Left lung (tissue), 14 donors: ENCODE measurements at places on chromosomes 6 and 20. TPM values are rescaled to one million over a fixed set of nuclear protein-coding genes. Genes with fewer than 3 reads are reported as not detected.

The SLC4A11 gene
- polyA plus RNA-seq: 1.00 TPM

The HLA-DMA gene
- 9.4 TPM for polyA plus RNA-seq

GRCh38 chr6:81939766-81940165 lies 187.3 kb upstream of the TENT5A start:
- no peak for DNase-seq

- no peak for DNase-seq
Measured at GRCh38 chr6:92849636-92850035, 569.7 kb downstream of the EPHA7 start.

DNA sequence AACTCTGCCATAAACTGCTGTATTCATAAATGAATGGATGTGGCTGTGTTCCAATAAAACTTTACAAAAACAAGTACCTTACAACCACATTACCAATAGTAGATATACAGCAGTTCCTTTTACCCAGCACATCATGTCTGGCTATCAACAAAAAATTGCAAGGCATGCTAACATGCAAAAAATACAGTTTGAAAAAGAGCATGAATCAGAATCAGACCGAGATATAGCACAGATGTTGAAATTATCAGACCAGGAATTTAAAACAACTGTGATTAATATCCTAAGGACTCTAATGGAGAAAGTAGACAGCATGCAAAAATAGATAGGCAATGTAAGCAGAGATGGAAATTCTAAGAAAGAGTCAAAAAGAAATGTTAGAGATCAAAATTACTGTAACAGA lies 8.4 kb upstream of the NUS1 start:
- no peak for DNase-seq

- no peak for DNase-seq
Measured at GRCh38 chr6:52572536-52572935, 4.3 kb downstream of the TRAM2 start.
